ENCODE measurements at places on chromosomes 16 and 17. TPM values are rescaled to one million over a fixed set of nuclear protein-coding genes. Genes with fewer than 3 reads are reported as not detected.

Gene GAS2L2
- not detected for total RNA-seq

Gene CRYBA1
- total RNA-seq: not detected

Gene CD79B
- 0.70 TPM for total RNA-seq

Gene CCL5
- 2.1 TPM for total RNA-seq

Gene ARL2BP
- 58.4 TPM for total RNA-seq

Gene TBX2
- total RNA-seq: 7.0 TPM

Gene MT1E
- total RNA-seq: not detected

Gene GRB7
- total RNA-seq: 5.0 TPM

Gene PABPN1L
- not detected for total RNA-seq

Gene TOP2A
- 206 TPM for total RNA-seq

Gene SAP30BP
- total RNA-seq: 117 TPM

Gene ZC3H18
- 51.6 TPM for total RNA-seq

Gene KRTAP1-1
- not detected for total RNA-seq

Gene KRTAP4-9
- not detected for total RNA-seq

Gene SLC5A2
- 0.16 TPM for total RNA-seq

Gene BPTF
- total RNA-seq: 43.3 TPM

Gene CES3
- total RNA-seq: 1.8 TPM

Gene MINK1
- 54.8 TPM for total RNA-seq

Gene CAPN15
- total RNA-seq: 72.5 TPM

Gene KIF22
- total RNA-seq: 73.9 TPM

Gene TPSG1
- total RNA-seq: not detected

Gene NACA2
- total RNA-seq: not detected

Gene EEF2KMT
- 27.2 TPM for total RNA-seq

Gene HIGD1B
- not detected for total RNA-seq

Gene CENPV
- 121 TPM for total RNA-seq

Gene SLC43A2
- 6.2 TPM for total RNA-seq

Gene ABCC12
- total RNA-seq: 0.20 TPM

Gene C1QTNF8
- total RNA-seq: not detected

Gene NXPH3
- total RNA-seq: 0.39 TPM

Gene UTS2R
- not detected for total RNA-seq

Gene GNAO1
- total RNA-seq: 0.36 TPM

Gene ABCA3
- total RNA-seq: 22.8 TPM

Gene DDX19B
- total RNA-seq: 29.3 TPM

Gene TBC1D3L
- total RNA-seq: 11.1 TPM

Gene MYO15B
- total RNA-seq: 47.8 TPM
